Pulmonary artery endothelial cell (primary cell): ENCODE measurements at places on chromosomes 1 and 21. TPM values are rescaled to one million over a fixed set of nuclear protein-coding genes. Genes with fewer than 3 reads are reported as not detected.

DNA sequence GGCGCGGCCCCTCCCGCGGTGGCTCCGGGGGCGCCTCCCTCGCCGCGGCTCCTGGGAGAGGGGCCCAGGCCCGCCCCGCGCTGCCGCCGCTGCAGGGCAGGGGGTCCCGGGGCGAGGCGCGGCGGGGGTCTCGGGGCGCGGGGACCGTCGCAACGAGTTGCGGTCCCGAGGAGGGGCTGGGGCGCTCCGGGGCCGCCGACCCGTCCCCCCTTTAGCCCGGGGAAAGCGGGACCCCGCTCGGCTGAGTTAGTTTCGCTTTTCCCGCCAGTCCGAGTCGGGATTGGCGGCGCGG is 493 bp downstream of the SPSB1 start:
- no peak for DNase-seq

The ACTN2 gene
- 1.1 and 1.5 TPM in 2 replicates for total RNA-seq

- DNase-seq: no peak
These were observed 722 bp upstream of the SLC19A2 start for GRCh38 chr1:169486281-169487051.

- no peak for DNase-seq
These were observed 618 bp downstream of the HNRNPR start for GRCh38 chr1:23343221-23344110.

DNA sequence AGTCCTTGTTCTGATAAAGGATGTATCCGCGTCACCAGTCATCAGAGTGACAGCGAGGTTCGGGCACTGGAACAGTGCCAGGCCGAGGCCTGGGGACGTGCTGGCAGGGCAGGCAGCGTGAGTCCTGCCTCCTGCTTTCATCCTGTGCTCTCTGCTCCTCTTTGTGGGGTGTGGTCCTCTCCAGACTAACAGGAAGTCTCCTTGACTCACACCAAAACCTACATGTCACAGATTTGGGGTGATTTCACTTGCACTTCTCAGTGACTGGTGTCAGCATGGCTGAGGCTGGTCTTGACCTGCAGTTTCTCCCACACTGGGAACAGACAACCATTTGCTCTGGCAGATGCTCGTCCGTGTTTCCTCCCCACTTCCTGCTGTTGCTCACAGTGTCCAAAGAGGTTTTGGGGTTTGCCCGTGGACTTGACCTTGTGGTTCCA is 8.8 kb upstream of the NLRP3 start:
- no peak for DNase-seq

The CLCC1 gene
- 27.4 and 31.1 TPM in 2 replicates for total RNA-seq

The WDR3 gene
- 37.4 and 51.2 TPM in 2 replicates for total RNA-seq

The TFF3 gene
- total RNA-seq: not detected in 2 replicates

The CLCA1 gene
- not detected in 2 replicates for total RNA-seq

GRCh38 chr1:208187499-208188041 is 56.6 kb downstream of the PLXNA2 start:
- no peak for DNase-seq

The RNU1-3 gene
- under 0.01 TPM in 2 replicates for total RNA-seq

The PLEKHA6 gene
- 5.7 and 6.8 TPM in 2 replicates for total RNA-seq

- DNase-seq: no peak
These were observed 51.8 kb upstream of the LYST start for GRCh38 chr1:235918465-235918864.

The AMY1A gene
- total RNA-seq: not detected in 2 replicates

The PADI3 gene
- total RNA-seq: 0.04 TPM in 1 of 2 replicates, not detected in the other

DNA sequence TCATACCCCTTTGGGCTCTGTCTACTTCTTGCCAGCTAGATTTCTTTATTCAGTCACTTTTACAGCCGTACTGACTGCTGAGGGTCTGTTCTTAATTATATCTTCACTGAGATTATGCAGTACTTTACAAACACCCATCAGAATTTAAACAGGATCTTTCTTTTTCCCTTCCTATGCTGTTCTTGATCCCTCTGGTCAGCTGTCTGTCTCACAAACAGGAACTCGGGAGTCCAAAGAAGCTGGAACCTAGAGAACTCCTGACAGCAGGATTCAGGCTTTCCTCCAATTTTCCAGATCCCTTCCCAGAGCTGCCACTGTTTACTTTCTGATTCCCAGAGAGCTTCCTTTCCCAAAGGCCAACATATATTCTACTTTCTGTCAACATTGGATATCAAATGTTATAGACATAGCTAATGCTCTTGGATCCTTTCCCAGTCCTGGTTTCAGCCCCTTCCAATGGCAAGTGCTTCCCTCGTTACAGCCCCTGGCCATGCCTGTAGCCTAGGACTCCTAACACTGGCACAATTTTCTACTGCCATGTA is 59.5 kb downstream of the ATP2B4 start:
- peak; percentile 20 for DNase-seq

- no peak for DNase-seq
These were observed at the start of gene NEXN for GRCh38 chr1:77888081-77888780. TSS of gene NEXN (plus strand) at chr1:77888624. CDS start at chr1:77916107, 27,483 bp downstream.
